ENCODE measurements at places on chromosomes 5 and 9.
A peak's percentile ranks its signal among the peaks of the same experiment; 100 is the strongest.

- DNase-seq = no peak
Observed at GRCh38 chr9:126149661-126150060, 177.0 kb upstream of the MVB12B start.

- no peak for DNase-seq
Observed at GRCh38 chr9:86836797-86837196, 110.5 kb downstream of the GAS1 start.

DNA sequence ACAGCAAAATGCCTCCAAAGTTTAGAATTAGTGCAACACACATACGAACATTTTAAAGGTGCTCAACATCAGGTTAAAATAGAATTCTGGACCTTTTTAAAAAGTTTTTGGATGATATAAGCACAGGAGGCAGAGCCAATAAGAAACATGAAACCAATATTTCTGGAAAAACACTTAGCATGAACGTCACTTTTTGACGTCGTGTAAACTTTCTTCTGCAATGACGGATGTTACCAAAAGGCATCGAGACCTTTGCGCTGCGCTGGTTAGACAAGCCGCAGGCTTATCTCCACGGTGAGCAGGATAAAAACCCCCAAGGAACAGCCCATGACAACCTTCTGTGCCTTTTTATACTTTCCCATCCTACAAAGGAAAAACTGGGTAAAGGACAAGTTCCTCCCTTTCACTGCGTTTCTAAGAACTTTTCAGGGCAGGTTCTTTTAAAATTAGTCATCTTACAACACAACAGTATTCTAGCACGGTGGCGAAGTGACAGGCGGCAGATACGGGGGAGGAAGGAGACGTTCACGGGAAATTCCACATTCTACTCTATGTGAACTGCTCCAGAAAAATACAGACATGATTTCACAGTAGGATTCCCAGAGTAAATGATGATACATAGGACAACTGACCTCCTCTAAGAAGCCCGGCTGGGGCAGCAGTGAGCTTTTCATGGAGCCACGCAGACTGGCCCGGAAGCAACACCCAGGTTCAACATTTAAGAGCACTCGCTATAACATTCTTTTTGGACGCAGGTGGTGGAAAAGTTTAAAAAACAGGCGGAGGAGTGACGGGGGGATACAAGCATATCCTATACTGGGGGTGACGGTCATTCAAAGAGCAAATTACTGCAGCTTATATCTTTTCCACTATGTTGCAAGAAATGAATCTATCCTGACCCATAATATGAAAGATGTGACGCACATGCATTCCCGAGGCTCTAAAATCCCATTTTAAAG lies 52.4 kb downstream of the USP20 start:
- DNase-seq = no peak

DNA sequence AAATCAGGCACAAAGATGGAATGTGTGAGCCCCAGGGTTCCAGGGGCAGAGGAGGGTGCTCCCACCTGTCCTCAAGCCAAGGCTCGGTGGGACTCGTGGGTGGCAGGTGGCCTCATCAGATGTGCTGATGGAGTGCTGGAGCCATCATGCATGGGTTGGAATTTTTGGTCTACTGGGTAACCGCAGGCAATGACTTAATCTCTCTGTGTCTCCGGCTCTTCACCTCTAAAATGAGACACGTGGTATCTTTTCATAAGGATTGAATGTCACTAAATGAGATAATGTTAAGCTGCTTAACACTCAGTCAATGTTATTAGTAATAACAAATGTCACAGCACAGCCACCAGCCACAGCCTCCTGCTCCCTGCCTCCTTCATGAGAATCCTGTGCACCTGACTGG lies 245.5 kb downstream of the HSPA4 start:
- no peak for DNase-seq

DNA sequence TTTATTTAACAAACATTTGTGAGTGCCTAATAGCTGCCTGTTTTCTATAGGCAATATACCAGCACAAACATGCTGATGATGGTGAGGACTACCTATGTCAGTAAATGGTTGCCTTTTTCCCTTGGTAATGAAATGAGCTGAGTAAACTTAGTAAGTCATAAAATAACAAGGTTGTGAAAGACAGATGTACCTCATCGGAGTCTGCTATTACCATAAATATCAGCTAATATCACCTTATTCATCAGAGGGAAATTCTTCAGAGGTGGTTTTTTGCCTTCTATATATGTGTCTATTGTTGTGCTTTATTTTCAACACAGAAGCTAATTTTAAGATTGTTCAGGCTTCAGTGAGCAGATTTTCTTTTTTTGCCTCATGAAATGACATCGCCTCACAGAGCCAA lies 1040.5 kb downstream of the DTWD2 start:
- DNase-seq = no peak

DNA sequence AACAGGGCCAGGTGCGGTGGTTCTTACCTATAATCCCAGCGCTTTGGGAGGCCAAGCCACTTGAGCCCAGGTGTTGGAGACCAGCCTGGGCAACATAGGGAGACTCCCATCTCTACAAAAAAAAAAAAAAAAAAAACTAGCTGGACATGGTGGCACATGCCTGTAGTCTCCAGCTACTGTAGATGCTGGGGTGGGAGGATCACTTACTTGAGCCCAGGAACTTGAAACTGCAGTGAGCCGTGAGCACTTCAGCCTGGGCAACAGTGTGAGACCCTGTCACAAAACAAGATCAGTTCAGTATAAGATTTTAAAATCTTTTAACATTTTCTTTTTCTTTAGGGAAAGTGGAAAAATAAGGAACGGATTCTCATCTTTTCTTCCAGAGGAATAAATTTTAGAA lies 2.5 kb downstream of the BRIX1 start:
- DNase-seq = no peak

DNA sequence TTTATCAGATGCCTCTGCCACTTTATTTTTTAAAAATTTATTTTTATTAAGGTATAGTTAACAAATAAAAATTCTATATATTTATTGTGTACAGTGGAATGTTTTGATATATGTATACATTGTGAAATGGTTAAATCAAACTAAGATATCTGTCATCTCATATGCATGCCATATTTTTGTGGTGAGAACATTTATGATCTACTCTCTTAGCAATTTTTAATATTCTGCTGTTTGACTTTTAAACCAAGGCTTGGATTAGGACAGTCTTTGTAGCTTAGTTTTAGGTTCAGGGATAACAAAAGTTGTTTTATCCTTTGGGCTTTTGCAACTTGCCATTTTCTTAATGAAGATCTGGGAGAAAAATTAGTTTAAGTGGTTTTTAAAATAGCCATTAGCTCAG lies 46.0 kb upstream of the CDKN2B start:
- DNase-seq = no peak

- no peak for DNase-seq
Observed at GRCh38 chr9:2018764-2019558, 3.8 kb downstream of the SMARCA2 start.

GRCh38 chr5:154273028-154273617 lies 82.6 kb downstream of the GALNT10 start:
- peak; percentile 31 for DNase-seq

DNA sequence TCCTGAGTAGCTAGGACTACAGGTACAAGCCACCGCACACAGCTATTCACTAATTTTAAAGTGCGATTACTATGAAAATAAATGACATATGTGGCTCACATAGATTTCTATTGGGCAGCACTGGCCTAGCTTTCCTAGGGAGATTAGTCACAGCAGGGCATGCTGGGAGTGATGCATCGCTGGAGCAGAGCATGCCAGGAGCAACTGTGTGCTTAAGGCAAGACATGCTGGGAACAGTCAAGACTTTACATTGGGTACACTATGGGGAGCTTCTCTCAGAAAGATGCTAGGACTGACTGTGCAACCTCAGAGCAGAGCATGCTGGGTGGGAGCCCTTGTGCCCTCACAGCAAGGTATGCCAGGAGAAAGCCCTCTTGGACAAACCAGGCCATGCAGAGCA lies 9.3 kb downstream of the ST6GALNAC6 start:
- no peak for DNase-seq

- DNase-seq = no peak
Observed at GRCh38 chr5:129945774-129946270, 41.6 kb downstream of the CHSY3 start.

DNA sequence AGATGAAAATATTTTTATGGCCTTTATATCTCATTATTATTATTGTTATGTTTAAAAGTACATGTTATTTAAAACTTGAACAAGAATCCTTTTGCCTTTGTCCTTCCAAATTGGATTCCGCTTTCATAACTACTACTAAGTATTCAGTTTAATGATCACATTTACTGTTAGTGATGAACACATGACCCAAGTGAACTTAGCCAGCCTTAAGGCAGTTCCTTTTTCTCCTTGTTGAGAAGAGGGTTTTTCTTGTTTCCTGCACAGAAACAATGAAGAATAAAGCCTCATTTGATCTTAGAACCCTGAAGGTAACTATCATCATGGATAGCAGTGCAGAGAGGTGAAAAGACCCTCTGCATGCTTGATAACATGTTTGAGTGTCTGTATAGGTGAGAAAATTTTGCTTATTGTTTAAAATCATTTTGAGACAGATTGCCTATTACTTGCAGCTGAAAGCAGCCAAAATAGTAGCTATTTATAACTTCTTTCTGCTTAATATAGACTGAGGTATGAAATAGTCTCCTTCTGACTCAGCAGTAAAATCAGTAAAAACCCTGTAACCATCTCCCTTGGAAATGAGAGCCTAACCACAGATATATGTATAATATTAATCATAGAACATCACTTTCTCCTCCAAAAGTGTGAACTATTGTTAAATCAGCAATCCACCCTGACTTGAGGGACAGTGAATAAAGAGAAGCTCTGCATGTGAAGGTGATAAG lies 266.2 kb downstream of the SPATA31D1 start:
- no peak for DNase-seq

- DNase-seq = no peak
Observed at GRCh38 chr5:121182788-121183490, 668.7 kb upstream of the FTMT start.

DNA sequence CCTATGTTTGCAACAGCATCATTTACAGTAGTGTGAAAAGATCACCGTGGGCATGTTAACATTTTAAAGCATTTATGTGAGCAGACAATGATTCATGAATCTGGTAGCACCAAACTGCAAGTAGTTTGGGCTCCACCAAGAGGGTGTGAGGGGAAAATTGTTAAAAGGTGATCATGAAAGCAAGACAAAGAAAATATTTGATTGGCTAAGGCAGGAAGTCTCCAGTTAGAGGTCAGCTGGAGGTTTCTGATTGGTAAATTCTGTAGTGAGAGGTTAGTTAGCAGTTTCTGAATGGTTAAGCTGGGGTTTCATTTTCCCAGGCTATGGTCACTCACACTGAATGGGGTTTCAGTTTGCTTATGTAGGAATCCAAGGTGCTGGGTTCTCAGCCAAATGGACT lies 13.5 kb upstream of the DRD1 start:
- no peak for DNase-seq

DNA sequence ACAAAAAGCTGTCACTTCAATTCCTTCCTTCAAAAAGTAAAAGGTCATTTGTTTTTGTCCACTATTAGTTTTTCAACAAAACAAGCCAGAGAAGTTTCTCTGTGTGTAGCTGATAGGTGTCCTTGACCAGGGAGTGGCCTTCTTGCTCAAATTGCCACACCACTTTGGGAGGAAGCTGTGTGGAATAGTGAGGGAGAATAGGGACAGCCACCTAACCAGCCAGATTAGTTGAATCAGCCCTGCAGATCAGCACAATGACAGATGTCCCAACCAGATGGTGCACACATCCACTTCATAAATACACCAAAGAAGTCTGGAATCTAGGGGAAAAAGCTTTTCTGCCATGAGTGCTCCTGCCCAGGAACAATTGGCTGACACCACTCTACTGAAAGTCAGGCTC lies 37.2 kb downstream of the NREP start:
- no peak for DNase-seq

DNA sequence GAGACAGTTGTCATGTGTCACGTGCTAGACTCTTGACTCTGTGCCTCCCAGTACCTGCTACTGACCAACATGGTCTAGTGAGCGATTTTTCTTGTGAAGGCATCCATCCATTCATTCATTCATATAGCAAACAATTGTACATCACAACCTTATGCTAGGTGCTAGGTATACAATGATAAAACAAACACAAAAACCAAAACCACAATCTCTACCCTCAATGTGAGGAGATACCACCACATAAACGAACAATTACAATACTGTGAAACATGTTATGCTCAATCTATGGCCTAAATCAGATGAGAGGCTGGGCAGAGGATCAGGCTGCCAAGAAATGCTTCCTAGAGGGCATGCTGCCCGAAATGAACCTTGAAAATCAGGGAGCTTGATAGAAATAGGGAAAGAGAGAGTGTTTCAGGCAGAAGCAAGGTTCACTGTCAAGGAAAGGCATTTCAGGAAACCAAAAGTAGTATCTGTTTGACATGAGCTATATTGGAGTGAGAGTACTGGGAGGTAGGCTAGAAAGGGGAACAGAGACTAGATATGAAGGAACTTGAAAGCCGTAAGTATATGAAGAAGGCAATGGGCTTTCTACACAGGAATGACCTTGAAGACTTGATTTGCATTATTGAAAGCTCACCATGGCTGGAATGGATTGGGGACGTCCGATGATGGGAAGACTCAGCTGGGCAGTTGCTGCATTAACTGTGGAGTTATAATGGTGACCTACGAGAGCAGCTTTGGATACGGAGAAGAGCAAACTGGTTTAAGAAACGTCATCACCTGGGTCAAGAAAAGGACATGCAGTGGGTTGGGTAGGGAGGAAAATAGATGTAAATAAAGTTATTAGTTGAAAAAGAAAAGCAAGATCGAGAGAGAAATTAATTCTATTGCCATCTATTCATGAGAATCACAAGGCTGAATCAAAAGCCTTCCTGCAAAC lies 90.1 kb downstream of the THBS4 start:
- DNase-seq = no peak

GRCh38 chr9:17656889-17657288 lies 78.0 kb downstream of the SH3GL2 start:
- no peak for DNase-seq

- DNase-seq = no peak
Observed at GRCh38 chr5:10579536-10580521, 16.0 kb downstream of the ANKRD33B start.

DNA sequence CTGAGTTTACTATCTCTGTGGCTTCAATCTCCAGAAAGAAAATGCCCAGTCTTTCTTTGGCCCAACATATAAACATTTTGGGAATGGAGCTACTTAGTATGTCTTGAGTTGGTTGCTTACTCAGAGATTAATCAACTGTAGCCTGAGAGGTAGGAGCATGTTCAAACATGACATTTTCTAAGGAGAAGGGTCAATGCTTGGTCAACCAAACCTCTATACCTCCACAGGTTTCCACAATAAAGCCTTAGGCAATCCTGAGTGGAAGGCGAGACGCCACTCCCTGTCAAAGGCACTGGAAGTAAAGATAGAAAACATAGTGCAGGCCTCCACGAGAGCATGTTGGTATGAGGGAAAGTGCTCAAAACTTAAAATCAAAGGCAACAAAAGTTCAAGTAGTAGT lies 411.4 kb downstream of the KCTD16 start:
- DNase-seq = no peak

GRCh38 chr9:116504893-116505480 lies 182.1 kb upstream of the TRIM32 start:
- no peak for DNase-seq
